NCI-H526 (cell line): ENCODE measurements at places on chromosomes 11 and 22.

DNA sequence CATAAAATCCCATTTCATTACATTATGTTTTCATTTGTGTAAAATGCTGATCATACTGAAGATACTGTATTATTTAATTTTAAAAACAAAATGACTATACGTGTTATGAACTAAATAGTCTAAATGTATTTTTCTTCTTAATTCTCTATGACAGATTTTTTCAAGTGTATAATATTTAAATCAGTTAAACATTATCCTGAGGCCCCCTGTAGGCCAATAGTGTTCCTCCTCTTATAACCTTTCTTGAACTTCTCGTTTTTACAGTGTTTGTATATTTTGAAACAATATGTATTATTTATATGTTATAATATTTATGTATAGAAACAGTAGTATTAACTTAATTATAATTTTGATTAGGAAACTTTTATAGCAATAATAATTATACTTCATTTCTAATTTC is 151.1 kb upstream of the CHORDC1 start:
- no peak for DNase-seq

GRCh38 chr22:41504397-41504796 is 35.5 kb downstream of the ACO2 start:
- DNase-seq = no peak

- DNase-seq = no peak
These were observed 91.3 kb upstream of the KCNQ1OT1 start for GRCh38 chr11:2791139-2791520.

DNA sequence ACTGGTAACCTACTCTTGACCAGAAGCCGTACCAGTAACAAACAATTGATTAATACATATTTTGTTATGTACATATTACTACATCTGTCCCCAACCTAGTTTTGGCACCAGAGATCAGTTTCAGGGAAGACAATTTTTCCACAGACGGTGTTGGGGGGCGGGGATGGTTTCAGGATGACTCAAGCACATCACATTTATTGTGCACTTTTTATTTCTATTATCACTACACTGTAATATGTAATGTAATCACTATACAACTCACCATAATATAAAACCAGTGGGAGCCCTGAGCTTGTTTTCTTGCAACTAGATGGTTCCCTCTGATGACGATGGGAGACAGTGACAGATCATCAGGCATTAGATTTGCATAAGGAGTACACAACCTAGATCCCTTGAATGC is 15.5 kb downstream of the DGCR8 start:
- no peak for DNase-seq

DNA sequence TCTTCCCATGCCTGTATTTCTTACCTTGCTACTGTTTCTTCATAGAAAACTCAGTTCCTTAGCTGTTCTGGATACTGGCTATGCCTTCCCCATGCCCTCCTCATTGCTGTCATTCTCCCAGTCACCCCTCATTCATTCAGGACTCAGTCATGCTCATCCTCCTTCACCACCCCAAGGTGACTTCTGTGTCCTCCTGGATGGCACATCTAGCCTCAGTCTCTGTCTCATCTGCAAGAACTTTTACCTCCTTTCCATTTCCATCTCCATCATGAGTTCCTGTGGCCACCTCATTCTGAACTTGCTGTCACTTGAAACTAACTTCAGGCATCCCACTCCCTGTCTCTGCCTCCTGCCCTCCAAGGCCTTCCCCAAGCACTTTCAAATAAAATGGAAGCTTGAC is 42.3 kb downstream of the PANX1 start:
- DNase-seq = no peak

- no peak for DNase-seq
These were observed 206.5 kb upstream of the PGR start for GRCh38 chr11:101336155-101336554.

DNA sequence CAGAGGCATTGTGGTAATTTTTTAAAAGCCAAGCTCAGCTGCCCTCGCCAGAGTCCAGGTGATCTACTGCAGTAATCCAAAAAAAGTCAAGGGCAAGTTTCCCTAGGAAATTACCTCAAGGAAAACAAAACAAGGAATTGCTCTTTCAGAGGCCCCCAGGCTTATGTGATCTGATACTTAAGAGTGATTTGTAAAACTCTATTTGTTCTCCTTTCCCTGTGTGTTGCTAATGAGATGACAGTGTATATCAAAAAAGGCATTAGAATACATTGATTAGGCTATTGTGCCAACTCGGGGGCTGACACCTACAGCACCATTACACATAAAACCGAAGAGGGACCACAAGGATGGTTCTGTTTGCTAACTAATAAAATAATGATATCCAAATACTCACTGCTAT is 44.5 kb upstream of the CHRM4 start:
- no peak for DNase-seq

DNA sequence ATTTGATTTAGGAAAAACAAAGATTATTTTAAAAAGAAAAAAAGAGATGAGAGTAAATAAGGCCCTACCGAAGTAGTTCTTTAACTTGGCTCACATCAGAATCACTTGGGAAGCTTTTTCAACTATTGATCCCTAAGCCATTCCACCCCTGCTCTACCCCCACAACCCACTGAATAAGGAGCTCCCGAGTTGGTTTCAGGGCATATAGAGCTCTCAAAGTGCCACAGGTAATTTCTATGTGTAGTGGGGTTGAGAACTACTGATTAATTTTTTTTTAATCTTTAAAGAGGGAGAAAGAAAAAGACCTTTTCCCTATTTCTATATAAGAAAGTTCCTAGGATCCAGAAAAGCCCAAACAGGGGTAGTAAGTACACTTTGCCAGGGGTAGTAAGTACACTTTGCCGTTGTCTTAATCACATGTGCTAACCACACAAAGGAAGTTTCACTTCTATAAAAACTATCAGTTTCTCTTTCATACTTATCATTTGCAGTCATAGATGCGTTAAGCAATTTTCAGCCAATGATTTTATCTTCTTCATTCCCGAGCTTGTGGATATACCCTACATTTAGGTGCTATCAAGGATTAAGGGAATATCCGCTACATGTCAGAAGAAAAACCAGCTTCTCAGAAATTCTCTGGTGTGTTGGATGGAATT is 108.4 kb upstream of the ZC3H12C start:
- no peak for DNase-seq
